RPMI8226 (cell line): ENCODE measurements at places on chromosomes 16 and 17.
A peak's percentile ranks its signal among the peaks of the same experiment; 100 is the strongest.

GRCh38 chr16:4486126-4486893 is 10.1 kb downstream of the HMOX2 start:
- DNase-seq = no peak

- no peak for DNase-seq
Measured at GRCh38 chr16:84024854-84025253, 17.7 kb downstream of the SLC38A8 start.

DNA sequence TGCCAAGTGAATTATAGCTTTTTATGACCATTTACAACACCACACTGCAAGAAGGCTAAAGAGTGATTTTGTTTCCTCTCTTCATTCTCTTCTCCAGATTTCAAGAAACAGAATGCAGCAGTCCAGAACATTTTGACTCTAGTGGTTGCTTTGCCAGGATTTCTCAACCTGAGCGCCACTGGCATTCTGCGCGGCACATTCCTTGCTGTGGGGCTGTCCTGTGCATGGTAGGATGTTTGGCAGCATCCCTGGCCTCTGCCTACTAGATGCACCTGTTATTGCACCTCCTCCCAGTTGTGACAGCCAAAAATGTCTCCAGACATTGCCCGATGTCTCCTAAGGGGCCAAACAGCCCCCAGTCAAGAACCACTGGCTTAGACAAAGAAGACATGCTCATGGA is 25.7 kb upstream of the SLC39A11 start:
- no peak for DNase-seq

DNA sequence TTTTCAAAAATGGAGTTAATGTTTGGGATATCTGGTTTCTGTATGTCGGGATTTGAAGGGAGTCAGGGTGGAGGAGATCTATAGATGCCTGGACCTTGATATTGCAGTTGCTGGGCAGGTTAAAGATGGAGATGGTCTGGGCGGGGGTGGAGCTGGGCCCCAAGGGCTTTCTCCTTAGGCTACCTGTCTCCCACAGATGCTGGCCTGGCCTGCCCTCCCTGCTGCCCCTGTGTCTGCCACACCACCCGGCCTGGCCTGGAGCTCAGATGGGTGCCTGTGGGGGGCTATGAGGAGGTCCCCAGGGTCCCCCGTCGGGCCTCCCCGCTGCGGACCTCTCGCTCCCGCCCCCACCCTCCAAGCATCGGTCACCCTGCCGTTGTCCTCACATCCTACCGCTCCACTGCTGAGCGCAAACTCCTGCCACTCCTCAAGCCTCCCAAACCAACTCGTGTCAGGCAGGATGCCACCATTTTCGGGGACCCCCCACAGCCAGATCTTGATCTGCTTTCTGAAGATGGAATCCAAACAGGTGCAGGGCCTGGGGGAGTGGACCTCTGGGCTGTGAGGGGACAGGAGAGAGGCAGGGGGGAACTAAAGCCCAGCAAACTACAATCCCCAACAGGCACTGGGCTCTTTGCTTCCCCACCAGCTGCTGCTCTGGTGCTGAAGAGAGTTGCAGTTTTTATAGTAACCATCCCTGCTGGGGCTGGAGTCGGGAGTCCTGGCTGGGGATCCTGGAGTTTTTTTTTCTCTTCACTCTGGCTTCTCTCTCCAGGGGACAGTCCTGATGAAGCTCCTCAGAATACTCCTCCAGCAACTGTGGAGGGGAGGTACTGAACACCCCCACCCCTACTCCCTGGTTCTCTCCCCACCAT is 2.9 kb downstream of the ARHGEF15 start:
- no peak for DNase-seq

DNA sequence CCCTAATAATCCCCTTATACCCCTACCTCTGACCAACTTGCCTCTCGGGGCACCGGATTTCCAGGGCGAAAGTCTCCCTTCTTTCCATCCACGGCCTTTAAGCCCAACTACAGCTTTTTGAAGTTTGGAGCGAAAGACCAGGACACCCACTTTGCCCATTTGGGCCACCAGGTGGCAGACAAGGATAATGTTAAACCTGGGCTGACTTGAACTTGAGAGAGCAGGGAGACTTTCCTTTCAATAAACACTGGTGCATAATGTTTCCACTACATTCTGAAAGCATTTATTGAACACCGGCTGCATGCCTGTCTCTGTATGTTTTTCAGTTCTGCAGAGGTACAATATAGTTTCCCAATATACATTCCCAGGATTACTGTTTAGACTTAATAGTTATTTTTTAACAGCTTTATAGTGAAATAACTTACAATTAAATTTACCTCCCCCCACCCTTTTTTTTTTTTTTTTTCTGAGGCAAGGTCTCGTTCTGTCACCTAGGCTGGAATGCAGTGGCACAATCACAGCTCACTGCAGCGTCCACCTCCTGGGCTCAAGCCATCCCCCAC is 6.9 kb upstream of the CES3 start:
- peak; percentile 86 for DNase-seq

DNA sequence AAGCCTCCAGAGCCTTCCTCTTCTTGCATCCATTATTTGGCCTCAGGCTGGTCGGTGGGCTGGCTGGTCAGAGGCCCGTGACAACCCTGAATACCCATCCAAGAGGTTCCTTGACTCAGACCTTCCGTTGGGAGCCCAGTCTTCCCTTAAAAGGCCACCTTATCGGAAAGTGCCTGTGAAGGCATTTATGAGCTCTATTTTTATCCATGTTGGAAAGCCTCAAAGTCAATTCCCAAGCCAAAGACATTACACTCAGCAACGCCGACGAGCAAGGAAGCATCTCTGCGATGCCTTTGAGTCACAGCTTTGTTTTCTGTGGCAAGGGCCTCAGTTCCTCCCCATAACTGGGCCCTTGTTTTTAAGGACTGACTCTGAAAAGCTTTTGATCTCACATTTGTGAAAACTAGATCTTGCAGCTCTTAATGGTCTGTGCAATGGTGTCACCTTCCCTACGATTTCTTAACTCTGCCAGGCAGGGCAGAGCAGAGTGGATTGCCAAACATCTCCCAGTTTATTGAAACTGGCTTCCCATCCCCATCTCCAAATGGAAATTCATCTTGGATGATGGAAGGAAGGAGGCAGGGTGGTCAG is 13.3 kb upstream of the SPOP start:
- no peak for DNase-seq

DNA sequence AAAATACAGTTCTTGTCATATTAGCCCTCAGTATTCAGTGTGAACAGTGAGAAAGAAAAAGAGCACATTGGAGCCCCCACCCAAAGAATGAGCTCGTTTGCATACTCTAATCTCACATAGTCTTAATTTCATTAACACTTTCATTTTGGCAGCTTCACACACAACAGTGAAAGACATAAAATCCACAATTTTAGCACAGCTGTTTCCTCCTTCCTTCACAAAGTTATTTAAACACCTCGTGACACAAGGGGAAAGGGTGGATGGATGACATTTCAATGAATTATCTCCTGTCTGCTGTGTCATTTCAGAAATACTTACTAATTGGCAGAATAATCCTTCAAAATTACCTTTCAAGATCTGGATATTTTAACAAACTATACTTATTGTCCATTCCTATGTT is 299.3 kb downstream of the KCNJ2 start:
- DNase-seq = no peak

GRCh38 chr17:77602062-77602746 is 356.3 kb upstream of the TNRC6C start:
- peak; percentile 25 for DNase-seq

GRCh38 chr16:17448640-17449638 is 21.8 kb downstream of the XYLT1 start:
- DNase-seq = peak; percentile 48

- peak; percentile 34 for DNase-seq
Measured at GRCh38 chr17:78163881-78164747, 4.3 kb upstream of the SYNGR2 start.

DNA sequence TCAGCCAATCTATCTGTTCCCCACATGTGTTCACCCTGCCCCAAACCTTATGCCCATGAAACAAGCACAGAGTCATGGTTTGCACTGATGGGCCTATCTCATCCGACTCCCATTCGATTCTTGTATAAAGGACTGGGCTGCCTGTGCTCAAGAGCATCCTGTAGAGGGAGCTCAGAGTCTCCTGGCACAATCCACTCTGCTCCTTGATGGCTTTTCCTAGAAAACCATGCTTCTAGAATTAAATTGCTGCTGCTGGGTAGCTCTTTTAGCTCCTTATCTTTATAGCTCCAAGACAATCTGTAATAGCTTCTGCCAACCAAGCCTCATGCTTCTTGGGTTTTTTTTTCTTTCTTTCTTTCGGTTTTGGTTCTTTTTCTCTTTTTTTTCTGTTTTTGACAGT is 9.7 kb downstream of the ZNF19 start:
- DNase-seq = no peak

GRCh38 chr16:89157778-89158177 is 13.8 kb upstream of the CDH15 start:
- DNase-seq = no peak

- DNase-seq = peak; percentile 99
Measured at GRCh38 chr17:42678951-42679491, 2.2 kb upstream of the PLEKHH3 start.

GRCh38 chr17:33639103-33639880 is 346.2 kb upstream of the ASIC2 start:
- no peak for DNase-seq

DNA sequence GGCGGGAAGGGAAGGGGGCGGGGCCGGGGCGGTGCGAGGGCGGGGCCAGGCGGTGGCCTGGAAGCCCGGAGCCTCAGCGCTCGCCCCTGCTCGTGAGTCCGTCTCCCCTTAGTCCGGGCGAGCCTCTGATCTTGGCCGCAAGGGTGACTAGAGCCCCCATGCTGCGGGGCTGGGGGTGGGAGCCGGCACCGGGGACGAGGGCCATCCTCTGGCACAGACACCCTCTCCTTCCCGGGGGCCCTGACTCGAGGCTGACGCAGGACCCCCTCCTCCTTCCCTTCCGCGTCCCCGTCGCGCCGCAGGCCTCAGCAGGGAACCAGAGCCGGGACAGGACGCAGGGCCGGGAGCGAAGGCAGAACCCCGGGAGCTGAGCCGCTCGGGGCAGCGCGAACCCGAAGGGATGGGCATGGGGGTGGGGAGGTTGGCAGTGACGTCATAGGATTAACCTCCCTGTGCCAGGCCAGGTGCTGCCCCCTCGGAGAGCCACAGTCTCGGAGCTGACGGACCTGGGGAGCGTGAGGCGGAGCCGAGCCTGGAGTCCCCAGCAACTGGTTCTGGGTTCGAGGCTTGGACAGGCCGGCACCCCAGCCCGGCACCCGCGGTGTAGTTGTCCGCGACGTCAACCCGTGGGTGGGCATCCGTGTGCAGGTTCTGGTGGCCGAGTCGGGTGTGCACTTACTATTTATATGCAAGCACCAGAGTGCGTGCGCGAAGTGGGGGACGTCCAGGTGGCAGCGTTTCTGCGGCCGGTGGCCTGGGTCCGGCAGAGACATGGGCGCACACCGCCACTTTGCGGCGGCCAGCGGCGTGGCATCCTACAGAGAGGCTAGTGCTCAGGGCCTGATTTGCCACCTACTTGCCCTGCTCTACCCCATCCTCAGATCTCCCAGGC is 503 bp upstream of the PLCD3 start:
- peak; percentile 84 for DNase-seq

DNA sequence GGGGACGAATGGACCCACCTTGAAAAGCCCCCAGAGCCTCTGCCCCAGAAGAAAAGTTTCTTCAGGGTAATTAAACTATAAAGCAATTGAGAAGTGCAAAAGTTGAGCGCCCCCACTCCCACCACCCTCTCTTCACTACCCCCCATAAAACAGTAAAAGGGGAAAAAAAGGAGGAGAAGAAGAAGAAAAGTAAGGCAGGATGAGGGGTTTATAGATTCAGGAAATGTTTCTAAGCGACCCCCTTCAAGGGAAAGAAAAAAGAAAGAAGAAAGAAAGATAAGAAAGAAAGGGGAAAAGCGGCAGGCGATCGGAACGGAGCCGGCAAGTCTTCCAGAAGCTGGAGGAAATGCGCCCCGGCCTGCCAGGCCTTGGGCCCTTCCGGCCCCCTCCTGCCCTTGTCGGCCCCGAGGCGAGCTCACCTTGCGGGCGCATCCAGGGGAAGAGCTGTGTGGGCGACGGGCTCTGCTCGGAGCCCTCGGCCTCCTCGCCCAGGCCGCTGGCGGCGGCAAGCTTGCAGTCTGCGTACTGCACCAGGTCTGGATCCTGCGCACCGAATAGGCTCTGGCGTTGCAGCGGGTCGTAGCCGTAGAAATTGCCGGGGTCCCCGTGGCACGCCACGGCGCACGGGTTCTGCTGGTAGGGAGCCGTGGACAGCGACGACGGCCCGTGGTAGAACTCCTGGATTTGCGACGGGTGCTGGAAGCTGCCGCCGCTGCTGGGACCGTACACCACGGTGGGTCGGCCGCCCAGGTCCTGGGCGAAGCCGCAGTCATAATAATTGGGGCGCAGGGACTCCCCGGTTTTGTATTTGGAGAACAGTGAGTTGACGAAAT is 1.0 kb downstream of the HOXB8 start:
- DNase-seq = no peak

DNA sequence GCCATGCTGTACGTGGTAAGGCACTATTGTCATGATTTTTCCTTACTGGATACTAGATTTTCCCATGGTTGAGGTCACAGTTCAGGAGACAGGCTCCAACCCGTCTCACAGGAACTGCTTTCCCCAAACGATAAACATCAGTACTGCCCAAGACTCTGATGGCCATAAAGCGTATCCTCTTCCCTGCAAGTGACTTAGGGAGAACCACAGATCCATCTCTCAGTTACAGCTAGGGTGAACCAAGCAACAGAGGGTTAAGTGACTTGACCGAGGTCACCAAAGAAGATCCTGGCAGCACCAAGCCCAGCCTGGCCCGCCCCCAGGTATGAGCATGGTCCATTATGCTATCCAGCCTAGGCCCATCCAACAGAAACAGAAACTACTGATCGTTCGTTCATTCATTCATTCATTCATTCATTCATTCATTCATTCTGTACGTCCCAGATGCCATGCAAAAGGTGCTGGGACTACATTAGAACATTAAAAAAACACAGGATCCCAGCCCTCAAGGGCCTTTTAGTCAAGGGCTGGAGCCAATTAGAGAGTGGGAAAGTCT is 31.0 kb downstream of the MYH11 start:
- no peak for DNase-seq

DNA sequence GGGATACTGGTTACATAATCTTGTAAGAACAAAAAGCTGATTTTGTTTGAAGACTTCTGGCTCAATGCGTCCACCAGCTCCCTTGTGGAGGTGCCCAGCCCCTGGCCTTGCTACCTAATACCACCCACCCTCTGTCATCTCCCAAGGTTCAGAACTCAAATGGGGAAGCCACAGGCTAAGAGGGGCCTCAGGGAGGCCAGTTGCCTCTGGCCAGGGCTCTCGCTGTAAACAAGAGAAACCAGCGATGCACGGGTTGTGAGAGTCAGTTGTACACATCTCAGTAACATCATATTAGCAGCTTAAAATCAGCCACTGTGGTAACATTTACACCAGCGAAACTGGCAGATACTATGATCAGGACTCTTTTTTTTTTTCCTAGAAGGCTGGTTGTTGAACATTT is 6.0 kb downstream of the TEKT5 start:
- no peak for DNase-seq

- no peak for DNase-seq
Measured at GRCh38 chr17:40175928-40176753, 1.1 kb upstream of the RAPGEFL1 start.
